ENCODE measurements at places on chromosomes 16 and 17. TPM values are rescaled to one million over a fixed set of nuclear protein-coding genes. Genes with fewer than 3 reads are reported as not detected.

LRRC3C gene
- total RNA-seq, result not detected

CNGB1 gene
- not detected for total RNA-seq

KRT36 gene
- not detected for total RNA-seq

LITAFD gene
- not detected for total RNA-seq

GSDMA gene
- total RNA-seq, result not detected

KRTAP4-2 gene
- total RNA-seq, result not detected

NTN3 gene
- total RNA-seq, result 1.2 TPM

C1QL1 gene
- total RNA-seq, result 1.4 TPM

SERPINF2 gene
- not detected for total RNA-seq

EPN3 gene
- total RNA-seq, result 0.26 TPM

KCNJ12 gene
- not detected for total RNA-seq

PSMC3IP gene
- 7.6 TPM for total RNA-seq

KRT27 gene
- total RNA-seq, result not detected

ABCA9 gene
- 0.13 TPM for total RNA-seq

ELMO3 gene
- 2.3 TPM for total RNA-seq

CHST4 gene
- not detected for total RNA-seq

SLC16A13 gene
- total RNA-seq, result 1.7 TPM

KAT7 gene
- 20.9 TPM for total RNA-seq

PRSS53 gene
- total RNA-seq, result 8.1 TPM

KRTAP9-4 gene
- not detected for total RNA-seq

NTHL1 gene
- 25.9 TPM for total RNA-seq

SUPT6H gene
- total RNA-seq, result 30.6 TPM

Measured in epithelial cell of alveolus of lung (primary cell).